ENCODE measurements at places on chromosomes 13 and 19.

GRCh38 chr13:76854894-76855293 lies 31.3 kb downstream of the KCTD12 start:
- DNase-seq, result no peak

DNA sequence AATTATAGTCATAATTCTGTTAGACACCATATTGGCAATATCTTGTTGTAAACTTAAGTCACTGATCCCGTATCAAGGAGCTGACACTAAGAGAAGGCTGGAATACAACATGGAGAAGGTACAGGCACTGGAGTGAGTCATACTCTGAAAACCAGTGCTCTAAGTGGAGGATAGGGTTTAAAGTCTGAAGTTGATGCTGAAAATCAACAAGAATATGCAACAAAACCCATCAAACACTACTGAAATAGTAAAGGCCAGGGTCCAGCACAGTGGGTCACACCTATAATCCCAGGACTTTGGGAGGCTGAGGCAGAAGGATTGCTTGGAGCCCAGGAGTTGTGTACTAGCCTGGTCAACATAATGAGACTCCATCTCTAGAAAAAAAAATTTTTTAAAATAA lies 73.2 kb upstream of the KLF5 start:
- DNase-seq, result no peak

- no peak for DNase-seq
These were observed 3.9 kb downstream of the MIDN start for GRCh38 chr19:1252221-1252820.

GRCh38 chr13:110298505-110299282 lies 8.3 kb downstream of the COL4A1 start:
- no peak for DNase-seq

GRCh38 chr13:30487075-30487470 lies 21.3 kb upstream of the HMGB1 start:
- DNase-seq, result no peak

DNA sequence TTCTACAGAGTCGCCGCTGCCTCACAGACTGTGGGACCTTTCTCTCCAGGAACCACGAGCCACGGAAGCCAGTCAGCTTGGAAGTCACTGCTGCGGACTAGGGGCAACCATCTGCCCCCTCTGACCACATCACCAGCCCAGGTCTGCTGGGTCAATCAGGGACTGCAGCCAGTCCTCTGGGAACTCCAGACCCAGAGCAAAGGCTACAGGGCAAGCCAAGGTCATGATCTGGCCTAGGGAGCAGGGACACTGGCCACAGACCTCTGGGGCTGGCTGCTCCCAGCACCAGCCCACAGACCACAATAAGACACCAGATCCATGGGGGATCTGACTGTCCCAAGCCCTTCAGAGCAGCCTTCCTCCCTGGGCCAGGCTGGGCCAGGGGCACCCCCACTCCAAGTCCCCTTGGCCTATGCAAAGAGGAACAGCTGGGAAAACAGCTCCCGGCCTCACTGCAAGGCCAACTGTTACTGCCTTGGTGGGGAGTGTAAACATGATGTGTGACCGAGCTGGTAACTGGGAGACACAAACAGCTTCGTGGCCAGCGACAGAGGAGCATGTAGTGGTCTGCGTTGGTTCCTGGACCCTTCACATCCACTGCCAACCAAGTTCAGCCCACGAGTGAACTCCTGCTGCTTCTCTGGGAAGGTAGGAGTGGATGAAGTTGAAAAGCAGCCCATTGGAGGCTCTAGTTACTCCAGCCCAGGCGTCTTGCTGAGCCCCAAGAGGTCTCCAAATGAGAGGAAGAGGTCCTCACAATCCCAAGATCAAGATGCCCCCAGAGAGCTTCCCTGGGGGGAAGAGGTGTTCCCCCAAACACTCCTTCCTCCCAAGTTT lies 1.5 kb downstream of the AKT2 start:
- DNase-seq, result no peak

DNA sequence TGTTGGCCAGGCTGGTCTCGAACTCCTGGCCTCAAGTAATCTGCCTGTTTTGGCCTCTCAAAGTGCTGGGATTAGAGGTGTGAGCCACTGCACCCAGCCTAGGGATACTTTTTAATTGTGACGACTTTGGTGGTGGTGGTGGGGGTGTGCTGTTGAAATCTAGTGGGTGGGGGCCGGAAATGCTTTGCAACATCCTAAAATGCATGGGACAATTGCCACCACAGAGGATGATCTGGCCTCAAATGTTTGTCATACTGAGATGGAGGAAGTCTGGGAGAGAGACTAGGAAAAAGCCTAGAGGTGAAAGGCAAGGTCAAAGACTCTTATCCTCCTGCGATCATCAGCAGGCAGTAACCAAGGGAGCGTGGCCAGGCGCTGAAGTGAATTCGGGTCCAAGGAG lies 1.4 kb downstream of the NWD1 start:
- no peak for DNase-seq

DNA sequence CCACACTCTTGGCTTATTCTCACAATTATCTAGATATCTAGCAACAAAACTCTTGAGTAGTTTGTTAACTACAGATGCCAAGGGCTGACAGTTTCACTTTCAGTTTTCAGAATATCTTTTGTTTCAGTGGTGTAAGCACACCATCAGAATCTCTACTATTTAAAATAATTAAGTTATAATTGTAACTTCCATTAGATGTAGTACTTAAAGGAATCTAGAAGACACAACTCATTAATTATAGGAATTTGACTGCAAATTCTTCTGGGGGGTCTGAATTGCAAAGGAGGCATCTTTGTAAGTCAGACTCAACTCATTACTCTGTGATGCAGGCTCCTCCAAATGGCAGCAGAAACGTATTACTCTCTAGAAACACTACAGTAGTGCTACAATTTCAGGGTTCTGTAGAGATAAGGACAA lies 44.9 kb upstream of the USPL1 start:
- DNase-seq, result no peak

- DNase-seq, result no peak
These were observed 325.1 kb downstream of the EFNB2 start for GRCh38 chr13:106210324-106210723.

GRCh38 chr13:40251343-40252032 lies 415.0 kb downstream of the FOXO1 start:
- DNase-seq, result no peak

GRCh38 chr13:33992881-33993336 lies 175.0 kb downstream of the RFC3 start:
- no peak for DNase-seq

- no peak for DNase-seq
These were observed 41.3 kb downstream of the ARHGEF7 start for GRCh38 chr13:111156421-111156820.

DNA sequence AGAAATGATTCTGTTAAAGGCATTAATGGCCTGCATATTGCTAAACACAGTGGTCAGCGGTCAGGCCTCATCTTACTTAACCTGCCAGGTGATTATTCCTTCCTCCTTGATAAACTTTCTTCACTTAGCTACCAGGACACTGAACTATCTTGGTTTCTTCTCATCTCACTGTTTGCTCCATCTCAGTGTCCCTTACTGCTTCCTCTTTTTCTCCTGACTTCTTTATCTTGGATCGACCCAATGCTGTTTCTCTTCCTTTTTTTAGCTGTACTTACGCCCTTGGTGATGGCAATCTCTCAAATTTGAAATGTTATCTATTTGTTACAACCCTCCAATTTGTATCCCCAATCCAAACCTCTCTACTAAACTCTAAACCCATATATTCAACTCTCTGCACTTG lies 7.8 kb upstream of the CLC start:
- no peak for DNase-seq

DNA sequence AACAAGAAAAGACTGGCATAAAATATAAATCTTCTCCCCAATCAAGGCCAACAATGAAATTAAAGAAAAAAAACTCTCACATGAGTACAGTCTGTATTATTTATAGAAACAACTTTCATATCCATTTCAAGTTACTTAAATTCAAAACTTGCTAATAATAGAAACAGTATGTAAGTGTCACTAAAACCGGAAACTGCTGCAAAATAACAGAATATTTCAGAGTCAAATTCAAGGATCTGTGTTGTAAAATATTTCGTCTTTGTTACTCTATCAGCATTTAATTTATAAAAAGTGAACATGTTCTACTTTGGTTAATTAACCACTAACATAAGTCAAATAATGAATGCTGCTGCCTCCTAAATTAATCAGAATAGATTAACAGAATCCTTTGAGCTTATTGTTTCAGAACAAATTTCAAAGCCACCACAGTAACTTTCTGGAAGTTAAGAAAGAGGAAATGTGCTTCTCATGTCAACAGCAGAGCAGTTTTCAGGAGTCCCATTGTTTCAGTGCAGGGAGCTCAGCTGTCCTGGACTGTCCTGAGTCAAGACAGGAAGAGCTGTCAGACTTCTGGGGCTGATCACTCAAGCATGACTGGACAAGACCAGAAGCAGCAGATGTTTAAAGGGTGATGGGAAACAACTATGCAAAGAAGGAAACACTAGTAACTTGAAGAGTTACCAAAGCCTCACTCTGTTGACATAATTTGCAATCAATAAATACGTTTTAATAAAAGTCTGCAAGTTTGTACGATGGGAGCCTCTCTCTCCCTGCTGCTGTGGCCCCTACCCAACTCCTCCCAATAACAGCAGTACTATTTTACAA lies 76.9 kb downstream of the FOXO1 start:
- DNase-seq, result no peak

- DNase-seq, result no peak
These were observed 1.1 kb downstream of the VSTM2B start for GRCh38 chr19:29526730-29527499.

GRCh38 chr19:30289336-30289735 lies 82.8 kb upstream of the ZNF536 start:
- no peak for DNase-seq

- DNase-seq, result no peak
These were observed 107.3 kb downstream of the GADD45B start for GRCh38 chr19:2582984-2583956.

DNA sequence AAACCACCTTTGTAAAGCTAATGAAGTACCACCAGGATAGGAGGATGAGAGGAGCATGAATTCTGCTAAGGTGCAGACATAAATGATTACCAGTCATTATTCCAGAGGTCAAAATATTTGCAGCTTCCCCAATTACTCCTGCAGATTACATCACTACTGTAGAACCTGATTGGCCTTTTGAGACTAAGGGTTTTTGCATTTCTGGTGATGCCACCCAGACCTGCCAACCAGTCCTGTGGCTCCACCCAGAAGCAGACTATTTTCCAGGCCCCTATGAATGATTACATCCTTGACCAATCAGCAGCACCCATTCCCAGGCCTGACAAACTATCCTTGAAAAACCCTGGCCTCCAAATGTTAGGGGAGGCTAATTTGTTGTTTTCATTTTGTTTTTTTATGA lies 11.2 kb upstream of the KCNC3 start:
- no peak for DNase-seq

DNA sequence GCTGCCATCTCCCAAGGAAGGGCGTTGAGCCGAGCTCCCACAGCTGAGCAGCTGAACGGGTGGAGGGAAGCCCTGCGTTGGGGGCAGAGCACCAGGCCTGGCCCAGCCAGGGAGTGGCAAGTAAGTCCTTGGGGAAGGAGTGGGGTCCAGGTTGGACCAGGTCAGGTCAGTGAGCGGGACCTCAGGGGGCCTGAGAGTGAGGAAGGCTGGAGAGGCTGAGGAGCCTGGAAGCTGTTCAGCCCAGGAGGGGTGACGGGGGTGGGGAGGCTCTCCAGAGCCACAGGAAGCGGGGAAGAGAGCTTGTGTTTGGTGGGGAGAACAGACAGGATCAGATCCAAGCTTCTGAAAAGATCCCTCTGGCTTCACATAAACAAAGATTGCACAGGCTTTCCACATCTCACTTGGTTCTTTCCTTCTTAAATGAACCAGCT lies 55.4 kb upstream of the ATP12A start:
- DNase-seq, result no peak

DNA sequence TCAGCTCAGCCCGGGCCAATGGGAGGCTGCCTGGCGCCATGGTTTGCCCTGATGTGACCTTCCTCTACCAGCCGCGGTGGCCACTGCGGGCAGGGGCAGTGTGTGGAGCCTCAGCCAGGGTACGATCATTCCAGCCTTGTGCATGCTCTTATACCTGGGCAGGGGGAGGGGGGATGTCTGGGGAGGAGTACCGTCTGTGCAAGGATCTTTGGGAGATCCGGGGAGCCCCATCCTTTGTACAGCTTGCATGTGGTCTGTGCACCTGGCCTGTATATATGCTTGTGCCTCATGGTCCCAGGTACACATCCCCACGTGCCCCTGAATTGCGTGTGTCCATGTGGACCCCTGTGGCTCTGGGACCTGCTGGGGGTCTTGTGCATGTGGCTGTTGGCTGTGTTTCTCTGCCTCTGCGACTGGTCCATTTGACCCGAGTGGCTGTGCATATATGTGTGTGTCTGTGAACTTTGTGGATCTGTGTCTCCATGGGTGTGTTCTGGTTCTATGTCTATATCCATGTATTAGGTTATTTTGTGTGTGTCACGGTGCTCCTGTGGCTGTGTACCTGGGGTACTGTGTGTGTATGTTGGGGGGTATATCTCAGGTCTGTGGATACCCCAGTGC lies 12.8 kb upstream of the NANOS3 start:
- no peak for DNase-seq

GRCh38 chr13:95703576-95703975 lies 26.6 kb downstream of the DNAJC3 start:
- no peak for DNase-seq

GRCh38 chr13:94138831-94139230 lies 340.7 kb downstream of the DCT start:
- DNase-seq, result no peak

DNA sequence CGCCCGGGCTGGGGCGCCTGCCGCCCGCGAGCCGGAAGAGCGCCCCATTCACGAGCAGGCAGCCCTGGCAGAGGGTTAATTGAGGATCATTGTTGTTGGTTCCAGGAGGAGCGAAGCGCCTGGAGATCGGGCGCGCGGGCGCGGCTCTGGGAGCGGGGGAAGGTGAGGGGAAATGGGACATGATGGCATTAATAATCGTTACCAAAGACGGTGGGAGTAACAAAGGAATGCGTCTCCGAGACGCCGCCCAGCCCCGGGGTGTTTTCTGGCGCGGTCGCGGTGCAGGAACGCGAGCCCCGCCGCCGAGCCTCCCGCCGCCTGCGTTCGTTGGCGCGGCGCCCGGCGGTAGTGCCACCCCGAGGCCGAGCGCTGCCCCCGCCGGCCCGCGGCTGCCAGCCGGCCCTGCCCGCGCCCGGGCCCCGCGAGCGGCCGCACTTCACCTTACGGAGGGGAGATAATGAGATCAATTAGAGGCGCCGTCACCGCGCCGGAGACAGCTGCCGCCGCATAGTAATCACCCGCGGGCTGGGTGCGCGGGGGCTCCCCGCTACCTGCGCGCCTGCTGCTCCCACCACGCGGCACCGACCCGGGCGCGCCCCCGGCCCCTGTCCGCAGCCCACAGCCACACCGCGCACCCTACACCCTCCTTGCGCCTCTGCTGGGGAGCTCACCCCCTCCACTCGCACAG lies 2.8 kb downstream of the ZNF536 start:
- no peak for DNase-seq

DNA sequence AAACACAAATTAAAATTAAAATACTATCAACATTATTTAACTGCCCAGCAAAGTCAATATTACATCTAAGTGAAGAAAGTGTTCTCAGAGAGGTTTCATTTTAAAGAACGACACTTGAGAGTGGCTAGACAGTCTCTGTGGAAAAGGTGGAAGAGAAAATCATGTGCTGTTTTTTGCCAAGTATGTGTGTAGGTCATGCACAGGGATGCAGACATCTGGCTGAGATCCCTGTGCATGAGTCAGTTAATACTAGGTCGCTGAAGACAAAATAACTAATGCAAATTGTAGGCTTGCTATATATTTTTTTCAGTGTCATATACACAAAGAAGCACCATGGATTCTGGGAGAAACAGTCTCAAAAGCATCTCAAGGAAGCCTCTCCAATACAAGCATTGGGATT lies 44.3 kb upstream of the ENOX1 start:
- no peak for DNase-seq

- no peak for DNase-seq
These were observed 34.4 kb downstream of the PPP2R1A start for GRCh38 chr19:52224211-52224610.

- no peak for DNase-seq
These were observed 87.3 kb downstream of the COL4A2 start for GRCh38 chr13:110394371-110394841.
